HT1080 (cell line): ENCODE measurements at places on chromosomes 5 and 9. TPM values are rescaled to one million over a fixed set of nuclear protein-coding genes. Genes with fewer than 3 reads are reported as not detected.

TIMD4 gene
- total RNA-seq = not detected in 2 replicates

FAM151B gene
- 0.27 and 0.97 TPM in 2 replicates for total RNA-seq

SPRY4 gene
- total RNA-seq = 16.9 and 27.9 TPM in 2 replicates

DNAI1 gene
- not detected in 2 replicates for total RNA-seq

CDK5RAP2 gene
- 52.9 and 65.3 TPM in 2 replicates for total RNA-seq

SLCO4C1 gene
- 0.02 TPM in 1 of 2 replicates, not detected in the other for total RNA-seq

LRRC70 gene
- total RNA-seq = 0.13 and 0.27 TPM in 2 replicates

KIF4B gene
- total RNA-seq = not detected in 2 replicates

TNFSF8 gene
- not detected in 2 replicates for total RNA-seq

TUBB4B gene
- 624 and 993 TPM in 2 replicates for total RNA-seq

DIPK1B gene
- 2.4 and 4.5 TPM in 2 replicates for total RNA-seq

NTRK2 gene
- total RNA-seq = not detected in 2 replicates

PALM2AKAP2 gene
- total RNA-seq = 3.2 and 6.3 TPM in 2 replicates

HAVCR2 gene
- 0.20 and 0.39 TPM in 2 replicates for total RNA-seq

GPRIN1 gene
- total RNA-seq = 10.4 and 13.1 TPM in 2 replicates

SPATA31E1 gene
- not detected in 2 replicates for total RNA-seq

NR5A1 gene
- not detected in 2 replicates for total RNA-seq

MPDZ gene
- 14.8 and 15.9 TPM in 2 replicates for total RNA-seq

HMGCS1 gene
- total RNA-seq = 71.6 and 114 TPM in 2 replicates

GRM6 gene
- total RNA-seq = not detected in 2 replicates

SUSD3 gene
- total RNA-seq = not detected in 2 replicates
